ENCODE measurements at places on chromosomes 16 and 17.

DNA sequence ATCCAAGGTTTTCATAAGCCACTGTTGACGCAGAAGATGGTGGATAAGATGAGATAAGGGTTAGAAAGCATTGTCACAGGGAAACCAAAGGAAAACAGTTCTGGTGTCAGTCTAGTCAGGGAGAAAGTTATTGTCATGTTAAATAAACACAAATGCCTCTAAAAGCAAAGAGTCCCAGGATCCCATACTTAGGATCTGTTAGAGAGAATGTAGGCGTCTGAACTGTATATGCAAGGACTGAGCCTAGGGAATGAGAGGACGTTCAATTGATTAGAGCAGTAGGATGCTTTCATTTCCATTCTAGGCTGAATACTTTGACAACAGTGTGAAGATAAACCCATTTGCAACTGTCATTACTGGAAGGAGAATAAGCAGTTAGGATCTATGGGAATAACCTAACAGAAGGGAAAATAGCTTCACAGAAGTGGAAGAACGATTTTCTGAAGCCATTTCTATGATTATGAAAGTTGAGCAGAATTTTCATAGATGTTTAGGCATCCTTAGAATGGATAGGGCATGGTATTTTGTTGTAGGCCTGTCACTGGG lies 1149.1 kb upstream of the CDH8 start:
- DNase-seq, result no peak

GRCh38 chr17:69900101-69900500 lies 174.9 kb upstream of the KCNJ16 start:
- DNase-seq, result no peak

GRCh38 chr17:33983824-33984574 lies 271.1 kb upstream of the CCL2 start:
- no peak for DNase-seq

GRCh38 chr16:88698646-88699045 lies 7.6 kb downstream of the RNF166 start:
- DNase-seq, result no peak

DNA sequence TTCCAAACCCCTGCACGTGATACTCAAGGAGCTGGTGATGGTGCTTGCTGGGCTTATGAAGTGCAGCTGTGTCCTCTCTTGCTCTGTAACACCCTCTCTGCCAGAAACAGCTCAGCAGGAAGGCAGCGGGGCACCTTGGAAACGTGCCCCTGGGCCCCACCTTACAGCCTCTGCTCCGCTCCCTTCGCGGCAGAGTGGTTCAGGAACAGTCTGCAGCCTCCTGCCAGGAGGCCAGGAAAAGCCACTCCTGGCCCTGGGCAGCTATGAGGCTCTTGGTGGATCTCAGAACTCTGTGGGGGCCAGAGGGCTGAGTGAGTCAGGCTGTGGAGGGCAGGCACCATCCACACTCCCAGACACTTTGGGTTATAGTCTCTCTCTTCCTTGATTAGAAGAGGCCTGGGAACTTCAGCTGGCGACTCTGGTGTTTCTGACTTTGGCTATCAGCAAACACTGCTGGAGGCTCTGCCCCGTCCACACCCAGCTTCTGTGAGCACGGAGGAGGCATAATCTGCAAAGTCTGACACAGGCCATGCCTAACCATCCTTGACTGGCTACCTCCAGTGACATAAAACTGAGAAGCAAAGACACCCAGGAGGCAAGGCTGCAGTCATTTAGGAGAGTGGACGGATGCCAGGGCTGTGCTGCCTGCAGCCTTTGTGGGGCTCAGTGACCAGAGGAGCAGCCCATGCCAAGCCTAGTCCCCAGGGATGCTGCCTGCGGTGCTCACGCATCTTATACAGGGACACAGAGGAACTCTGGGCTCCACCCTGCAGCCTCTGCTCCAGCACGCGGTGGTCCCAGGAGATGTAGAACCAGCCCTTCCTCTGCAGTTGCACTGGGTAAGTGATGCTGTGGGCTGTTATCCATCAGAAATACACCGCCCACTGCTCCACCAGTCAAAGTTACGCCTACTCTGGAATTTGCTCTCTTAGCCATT lies 65.3 kb downstream of the METRNL start:
- peak; percentile 43 for DNase-seq

DNA sequence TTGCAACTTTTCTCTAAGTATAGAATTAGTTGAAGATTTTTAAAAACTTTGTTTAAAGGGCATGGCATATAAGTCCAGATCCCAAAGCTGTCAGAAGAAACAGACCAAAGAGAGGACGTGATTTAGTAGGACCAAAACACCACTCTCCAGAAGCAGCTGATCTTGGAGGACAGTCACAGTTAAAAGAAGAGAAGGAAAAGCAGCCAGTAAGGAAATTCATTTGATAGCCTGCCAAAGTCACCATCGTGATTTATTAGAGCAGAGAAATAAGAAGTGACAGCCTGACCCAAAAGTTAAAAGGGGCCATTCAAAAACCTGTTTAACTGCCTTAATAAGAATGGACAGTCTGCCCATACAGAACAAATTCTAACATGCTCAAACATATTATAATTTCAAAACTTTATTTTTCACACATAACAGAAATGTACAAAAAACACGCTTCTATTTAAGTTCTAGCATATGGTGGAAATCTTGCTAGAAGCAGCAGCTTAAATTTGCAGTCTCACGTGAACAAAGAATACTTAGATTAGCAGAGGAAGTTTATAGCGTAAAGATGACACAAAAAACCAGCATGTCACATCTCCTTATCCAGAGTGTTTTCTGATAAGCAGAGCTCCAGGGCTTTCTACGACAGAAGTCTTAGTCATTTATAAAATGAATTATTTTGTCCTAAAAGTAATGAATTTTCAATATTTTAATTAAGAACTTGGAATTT lies 37.2 kb downstream of the TXNDC11 start:
- DNase-seq, result peak; percentile 75

GRCh38 chr16:85573696-85574641 lies 39.2 kb upstream of the GSE1 start:
- peak; percentile 49 for DNase-seq

DNA sequence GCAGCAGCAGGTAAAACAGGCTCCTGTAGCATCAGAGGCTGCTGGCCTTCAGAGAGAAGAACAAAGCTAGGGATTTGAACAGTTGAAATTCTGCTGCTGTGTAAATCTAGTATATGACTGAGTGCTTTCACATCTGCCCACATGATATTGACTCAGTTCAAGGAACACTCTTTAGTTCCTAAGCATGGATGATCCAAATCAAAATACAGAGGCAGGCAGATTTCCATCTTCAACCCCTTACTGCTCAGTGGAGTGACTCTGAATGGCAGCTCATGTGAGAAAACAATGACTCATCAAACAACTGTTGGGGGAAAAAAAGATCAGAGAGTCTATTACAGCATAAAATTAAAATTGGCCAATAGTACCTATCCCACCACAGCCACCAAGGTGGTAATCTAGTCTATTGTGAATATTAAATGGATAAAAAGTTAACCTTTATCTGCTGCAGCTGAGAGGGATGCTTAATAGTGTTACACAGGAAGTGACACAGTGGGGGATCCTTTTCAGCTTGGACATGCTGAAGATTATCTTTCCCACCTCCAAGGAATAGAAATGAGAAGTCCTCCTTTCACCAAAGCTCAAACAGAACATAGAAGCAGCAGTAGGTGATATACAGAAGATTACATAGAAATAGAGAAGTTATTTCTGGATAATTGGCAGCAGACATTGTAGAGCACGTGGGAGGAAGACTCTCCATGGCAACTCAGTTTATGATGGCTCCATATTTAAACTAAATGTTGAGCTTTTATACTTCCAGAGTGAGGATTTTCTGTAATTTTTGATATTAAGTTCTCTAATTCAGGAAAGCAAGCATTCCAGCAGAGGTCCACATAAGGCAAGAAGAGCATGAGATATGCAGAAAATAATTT lies 239.7 kb upstream of the ERCC4 start:
- DNase-seq, result no peak

DNA sequence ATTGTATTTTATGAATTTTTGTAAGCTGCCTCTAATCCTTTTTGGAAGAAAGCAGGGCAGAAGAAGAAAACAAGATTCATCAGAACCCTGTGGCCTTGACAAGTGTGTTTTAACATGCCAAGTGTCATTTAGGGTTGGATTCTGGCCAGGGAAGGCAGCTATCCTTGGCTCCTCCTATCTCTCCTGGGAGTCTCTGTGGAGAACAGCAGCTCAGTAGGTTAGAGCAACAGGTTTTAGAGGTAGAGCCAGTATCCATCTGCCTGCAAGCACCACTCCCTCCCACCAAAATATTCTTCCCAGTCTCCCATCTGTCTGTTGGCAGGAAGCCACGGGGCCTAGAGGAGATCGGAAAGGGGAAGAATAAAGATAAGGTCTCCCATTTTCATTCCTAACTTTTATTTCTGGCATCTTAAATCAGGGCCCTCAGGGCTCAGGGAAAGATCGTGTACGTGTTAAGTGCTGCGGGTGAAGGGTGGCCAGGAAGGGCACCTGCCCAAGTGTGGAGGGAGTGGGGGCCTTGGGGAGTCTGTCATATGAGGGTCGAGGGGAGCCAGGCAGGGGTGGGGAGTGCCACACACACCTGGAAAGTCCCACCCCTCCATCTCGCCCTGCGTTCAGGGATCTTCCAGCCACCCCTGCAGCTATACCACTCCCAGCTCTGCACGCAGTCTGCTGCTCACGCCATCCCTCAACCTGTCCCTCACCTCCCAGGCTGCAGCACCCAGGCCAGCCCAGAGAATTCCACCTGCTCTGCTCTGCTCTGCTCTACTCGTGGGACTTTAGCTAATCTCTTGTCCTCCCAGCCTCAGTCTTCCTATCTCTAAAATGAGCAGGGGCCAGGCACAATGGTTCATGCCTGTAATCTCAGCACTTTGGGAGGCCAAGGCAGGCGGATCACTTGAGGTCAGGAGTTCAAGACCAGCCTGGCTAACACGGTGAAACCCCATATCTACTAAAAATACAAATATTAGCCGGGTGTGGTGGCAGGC lies 17.1 kb upstream of the CPSF4L start:
- DNase-seq, result peak; percentile 38

DNA sequence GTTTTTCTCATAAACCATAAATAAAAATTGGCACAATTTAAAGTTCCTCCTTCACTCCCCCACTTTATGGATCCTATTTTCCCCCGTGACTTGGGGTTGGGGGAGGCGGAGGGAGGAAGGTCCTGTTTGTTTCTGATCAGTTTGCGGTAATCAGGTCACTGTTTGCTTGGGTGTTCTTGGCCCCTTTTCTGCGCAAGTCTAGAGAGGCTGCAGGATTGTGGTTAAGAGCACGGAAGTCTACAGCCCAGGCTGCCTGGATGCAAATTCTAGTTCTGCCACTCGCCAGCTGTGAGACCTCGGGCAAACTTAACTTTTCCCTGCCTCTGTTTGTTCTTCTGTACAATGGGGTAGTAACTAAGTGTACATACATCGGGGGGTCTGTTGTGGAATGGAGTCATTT lies 12.1 kb downstream of the ATP2C2 start:
- DNase-seq, result no peak

- DNase-seq, result no peak
Observed at GRCh38 chr16:84683691-84684591, 15.9 kb upstream of the USP10 start.

DNA sequence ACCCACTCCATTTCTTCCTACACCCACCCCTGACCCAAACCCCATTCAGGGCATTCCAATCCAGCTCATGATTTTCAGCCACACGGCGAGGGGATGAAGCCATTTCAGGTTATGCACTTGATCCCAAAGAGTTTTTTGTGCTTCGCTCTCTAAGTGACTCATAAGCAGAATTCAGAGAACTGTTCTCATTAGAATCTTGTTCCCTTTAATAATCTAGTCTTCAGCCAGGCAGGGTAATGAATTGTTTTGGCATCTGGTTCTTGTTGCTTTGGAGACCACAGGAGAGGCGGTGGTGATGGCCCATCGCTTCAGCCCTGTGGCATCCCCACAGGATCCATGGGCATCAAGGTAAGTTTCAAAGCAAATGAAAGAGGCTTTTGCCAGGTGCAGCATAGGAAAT lies 4.8 kb upstream of the KRT31 start:
- no peak for DNase-seq

GRCh38 chr16:78703936-78704335 lies 604.5 kb downstream of the WWOX start:
- DNase-seq, result no peak

DNA sequence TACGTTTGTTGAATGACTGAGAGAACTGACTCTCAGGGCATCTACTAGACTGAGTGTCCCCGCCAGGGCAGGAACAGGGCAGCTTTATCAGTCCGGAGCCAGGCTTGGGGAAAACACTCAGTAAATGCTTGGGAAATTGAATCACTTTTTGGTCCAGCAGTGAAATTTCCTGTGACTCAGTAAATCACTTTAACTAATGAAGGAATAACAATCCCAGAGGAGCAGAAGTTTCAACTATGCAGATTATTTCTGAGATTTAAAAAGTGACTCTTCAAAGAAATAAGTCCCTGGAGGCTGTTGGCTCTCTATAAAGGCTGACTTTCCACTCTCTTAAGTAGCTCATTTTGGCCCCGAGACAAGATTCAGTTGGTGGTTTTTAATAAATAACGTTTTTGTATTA lies 101.8 kb downstream of the FOXL1 start:
- no peak for DNase-seq

GRCh38 chr17:61786088-61786487 lies 77.2 kb downstream of the BRIP1 start:
- no peak for DNase-seq

DNA sequence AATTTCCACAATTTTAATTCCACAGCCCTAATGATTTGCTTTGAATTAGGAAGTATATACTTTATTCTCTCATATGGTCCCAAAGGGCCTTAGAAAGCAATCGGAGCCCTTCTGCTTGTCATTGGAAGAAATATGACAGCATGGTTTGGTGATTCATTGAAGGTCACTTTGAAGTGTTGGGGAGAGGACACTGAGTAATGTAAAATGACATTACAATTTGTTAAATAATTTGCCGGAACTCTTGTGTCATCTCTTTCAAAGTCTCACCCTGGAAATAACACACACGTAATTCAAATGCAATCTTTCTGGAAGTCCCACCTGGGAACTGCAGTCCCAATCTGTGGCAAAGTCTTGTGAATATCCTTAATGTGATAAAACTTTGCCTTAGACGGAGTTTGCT lies 59.8 kb downstream of the BMERB1 start:
- DNase-seq, result no peak

- DNase-seq, result peak; percentile 66
Observed at GRCh38 chr17:3870871-3871306, 22.0 kb downstream of the CAMKK1 start.

GRCh38 chr16:554640-555365 lies 5.4 kb upstream of the PRR35 start:
- DNase-seq, result no peak

DNA sequence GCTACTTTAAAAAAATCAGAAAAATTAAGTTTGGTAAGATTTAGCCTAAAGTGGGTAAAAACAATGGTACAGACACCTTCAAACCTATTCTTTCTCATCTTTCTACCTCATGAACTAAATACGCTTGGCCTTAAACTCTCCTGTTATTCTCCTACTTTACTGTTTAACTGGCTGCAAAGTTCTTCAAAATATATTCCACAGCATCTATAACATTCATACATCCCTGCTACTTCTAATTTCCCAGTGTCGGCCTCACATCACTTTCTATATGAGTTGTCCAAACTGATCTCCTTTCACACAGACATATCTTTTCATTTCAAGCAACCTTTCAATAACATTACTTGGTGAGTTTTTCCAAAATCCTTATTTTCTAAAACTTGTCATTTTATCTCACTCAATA lies 64.0 kb downstream of the MED13 start:
- DNase-seq, result no peak

GRCh38 chr17:2710803-2711607 lies 559 bp downstream of the CLUH start:
- DNase-seq, result peak; percentile 59

GRCh38 chr16:5903153-5903552 lies 805.6 kb upstream of the EEF2KMT start:
- no peak for DNase-seq

- no peak for DNase-seq
Observed at GRCh38 chr16:4081047-4081446, 35.2 kb downstream of the ADCY9 start.

Data from erythroblast (primary cell).